Inflammatory macrophage (primary cell): ENCODE measurements at places on chromosomes 2 and 18.

- peak; percentile 59 for DNase-seq
Measured at GRCh38 chr2:20447437-20448245, 767 bp downstream of the RHOB start.

GRCh38 chr2:30312916-30313315 is 81.6 kb downstream of the LBH start:
- DNase-seq, result no peak

- no peak for DNase-seq
Measured at GRCh38 chr2:120432293-120432975, 86.5 kb downstream of the INHBB start.

DNA sequence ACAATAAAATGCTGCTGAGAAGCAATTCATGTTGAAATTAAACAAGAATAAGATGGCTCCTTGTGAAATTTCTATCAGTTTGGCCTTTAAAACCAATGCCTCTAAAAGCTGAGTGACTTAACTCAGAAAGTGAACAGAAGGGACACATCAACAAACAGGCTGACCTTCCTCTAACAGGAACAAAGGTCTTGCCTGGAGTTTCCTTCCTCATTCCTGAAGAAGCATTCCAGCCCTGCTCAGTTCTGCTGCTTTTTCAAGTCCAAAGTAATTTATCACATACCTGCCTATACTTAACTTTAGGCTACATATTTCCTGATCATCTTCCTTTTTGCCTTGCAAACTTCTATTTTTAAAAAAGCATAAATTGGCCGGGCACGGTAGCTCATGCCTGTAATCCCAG is 14.1 kb downstream of the PTRHD1 start:
- peak; percentile 43 for DNase-seq

DNA sequence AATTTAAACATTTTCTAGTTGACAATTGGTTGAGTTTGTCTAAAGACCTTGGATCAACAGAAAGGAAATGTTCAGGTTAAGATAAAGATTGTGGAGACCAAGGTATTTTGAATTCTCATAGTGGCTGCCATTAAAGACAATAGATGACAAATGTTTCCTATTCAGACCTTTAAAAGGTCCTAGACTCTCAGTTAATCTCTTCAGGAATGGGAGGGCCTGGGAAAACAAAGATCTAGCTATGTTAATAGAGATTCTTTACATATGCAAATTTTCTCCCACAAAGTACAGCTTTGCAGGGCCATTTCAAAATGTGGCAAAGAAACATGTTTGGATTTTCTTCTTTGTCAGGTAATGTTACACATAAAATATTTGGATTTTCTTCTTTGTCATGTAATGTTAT is 403.9 kb downstream of the SPAG16 start:
- DNase-seq, result no peak

- DNase-seq, result no peak
Measured at GRCh38 chr2:98893911-98894321, 42.1 kb downstream of the CRACDL start.

DNA sequence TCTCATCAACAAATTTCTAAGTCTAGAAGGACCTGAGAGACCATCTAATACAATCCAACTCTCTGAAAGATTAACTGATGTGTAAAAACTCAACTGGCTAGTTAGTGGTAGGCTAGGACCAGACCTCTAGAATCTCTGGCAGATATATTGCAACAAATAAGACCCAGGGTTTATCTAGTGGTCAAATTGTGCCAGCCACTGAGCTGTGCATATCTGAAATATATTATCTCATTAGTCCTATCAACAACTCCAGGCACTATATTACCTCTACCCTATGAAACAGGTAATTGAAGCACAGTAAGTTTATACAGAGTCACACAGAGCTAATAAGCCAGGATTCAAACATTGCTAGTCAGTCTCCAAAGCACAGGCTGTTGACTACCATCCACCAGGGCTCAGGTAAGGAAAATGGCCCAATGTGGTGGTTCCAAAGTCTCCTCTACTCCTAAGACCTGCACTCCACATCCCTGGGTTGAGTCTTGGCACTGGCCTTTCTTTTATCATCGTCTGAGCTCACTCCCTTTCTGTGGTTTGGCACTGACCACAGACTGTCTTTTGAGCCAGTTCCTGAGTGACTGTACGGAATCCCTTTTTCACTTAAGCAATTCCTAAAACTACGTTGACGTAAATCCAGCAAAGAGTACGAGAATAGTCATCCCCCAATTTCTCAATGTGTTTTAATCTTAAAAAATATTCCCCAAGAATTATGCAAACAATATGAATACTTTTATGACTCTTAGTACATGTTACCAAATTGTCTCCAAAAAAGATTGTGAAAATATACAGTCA is 11.9 kb upstream of the PID1 start:
- DNase-seq, result peak; percentile 80

- no peak for DNase-seq
Measured at GRCh38 chr2:233990261-233990798, 60.2 kb upstream of the SPP2 start.

- no peak for DNase-seq
Measured at GRCh38 chr2:193679847-193680246, 1485.1 kb upstream of the TMEFF2 start.

- no peak for DNase-seq
Measured at GRCh38 chr2:168613551-168613950, 157.5 kb downstream of the CERS6 start.

DNA sequence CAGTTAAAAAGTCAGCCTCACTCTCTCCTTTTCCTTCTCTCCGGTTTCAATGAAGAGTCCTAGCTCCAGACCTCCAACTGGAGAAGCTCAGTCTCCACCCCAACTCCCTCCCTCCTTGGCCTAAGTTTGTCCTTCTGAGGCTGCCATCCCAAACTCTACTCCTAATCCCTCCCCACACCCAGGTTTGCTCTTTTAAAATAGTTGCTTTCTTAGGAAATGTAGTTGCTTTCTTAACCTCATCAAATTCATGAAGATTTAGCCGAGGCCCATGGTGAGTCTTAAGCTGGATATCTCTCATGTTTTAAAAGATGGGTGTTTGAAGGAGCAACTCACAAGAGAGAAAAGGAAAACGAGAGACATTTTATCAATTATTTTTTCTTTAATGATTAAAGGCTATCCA is 937 bp upstream of the LANCL1 start:
- DNase-seq, result no peak

- no peak for DNase-seq
Measured at GRCh38 chr2:205868053-205868452, 185.8 kb downstream of the NRP2 start.

DNA sequence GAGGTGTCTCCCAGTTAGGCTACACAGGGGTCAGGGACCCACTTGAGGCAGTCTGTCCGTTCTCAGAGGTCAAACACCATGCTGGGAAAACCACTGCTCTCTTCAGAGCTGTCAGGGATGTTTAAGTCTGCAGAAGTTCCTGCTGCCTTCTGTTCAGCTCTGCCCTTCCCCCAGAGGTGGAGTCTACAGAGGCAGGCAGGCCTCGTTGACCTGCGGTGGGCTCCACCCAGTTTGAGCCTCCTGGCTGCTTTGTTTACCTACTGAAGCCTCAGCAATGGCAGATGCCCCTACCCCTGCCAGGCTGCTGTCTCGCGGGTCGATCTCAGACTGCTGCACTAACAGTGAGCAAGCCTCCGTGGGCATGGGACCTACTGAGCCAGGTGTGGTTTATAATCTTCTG is 346.3 kb downstream of the CELF4 start:
- DNase-seq, result no peak
